ENCODE measurements at places on chromosomes 11 and 22.

DNA sequence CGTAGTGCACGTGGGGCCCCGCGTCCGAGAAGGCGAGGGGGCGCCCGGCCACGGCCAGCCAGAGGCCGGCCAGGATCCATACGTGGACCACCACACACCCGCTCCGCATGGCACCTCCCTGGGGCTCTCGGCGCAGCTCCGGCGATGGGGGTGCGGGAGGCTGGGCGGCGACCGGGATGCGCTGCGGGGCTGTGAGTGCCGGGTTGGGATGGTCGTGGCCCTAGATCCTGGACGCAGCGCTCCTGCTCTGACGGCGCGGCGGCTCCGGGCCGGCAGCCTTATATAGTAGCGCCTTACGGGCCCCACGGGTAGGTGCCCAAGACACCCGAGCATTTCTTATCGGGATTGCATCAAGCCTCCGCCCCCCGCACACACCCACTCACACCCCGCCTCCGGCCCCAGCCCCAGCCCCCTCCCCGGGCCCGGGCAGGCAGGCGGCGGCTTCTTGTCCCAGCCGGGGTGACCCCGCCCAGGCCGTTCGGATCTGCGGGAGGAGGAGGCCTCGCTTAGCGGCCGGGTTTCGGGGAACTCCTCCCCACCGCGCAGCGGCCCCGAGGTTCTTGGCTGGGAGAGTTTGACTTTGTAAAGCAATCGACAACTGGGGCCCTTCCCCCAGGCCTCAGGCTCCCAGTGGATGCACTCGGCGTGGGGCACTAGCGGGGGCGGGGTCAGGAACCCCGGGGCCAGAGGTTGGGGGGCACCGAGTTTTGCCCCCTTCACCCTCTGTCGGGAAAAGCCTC lies at the start of gene FGF19:
Gene FGF19 (minus strand): TSS at position 255 of the 740 bp plus-strand sequence. CDS start 146 bp downstream, at position 109.
- no peak for DNase-seq

- DNase-seq: no peak
These were observed 42.9 kb downstream of the IRAG1 start for GRCh38 chr11:10650630-10651029.

- no peak for DNase-seq
These were observed 41.8 kb downstream of the GALNT18 start for GRCh38 chr11:11580012-11580411.

- DNase-seq: no peak
These were observed 8.7 kb upstream of the LAYN start for GRCh38 chr11:111531687-111532364.

DNA sequence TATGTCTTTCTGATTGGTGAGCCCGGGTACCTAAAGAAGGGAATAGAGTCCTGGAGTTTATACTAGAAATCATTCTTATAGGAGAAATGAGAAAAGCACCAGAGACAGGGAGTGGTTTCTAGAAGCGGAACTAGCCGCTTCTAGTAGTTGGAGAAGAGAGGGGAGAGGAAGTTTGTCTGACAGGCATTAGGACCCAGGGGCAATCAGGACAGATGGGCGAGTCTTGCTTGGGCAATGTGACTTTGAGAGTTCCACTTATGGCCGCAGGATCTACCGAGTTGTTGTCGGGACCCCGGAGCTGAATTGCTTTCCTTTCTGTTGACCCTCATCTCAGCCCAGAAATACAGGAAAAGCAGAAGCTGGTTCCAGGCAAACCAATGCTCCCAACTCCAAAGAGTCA lies 596.8 kb upstream of the CNTN5 start:
- DNase-seq: no peak

DNA sequence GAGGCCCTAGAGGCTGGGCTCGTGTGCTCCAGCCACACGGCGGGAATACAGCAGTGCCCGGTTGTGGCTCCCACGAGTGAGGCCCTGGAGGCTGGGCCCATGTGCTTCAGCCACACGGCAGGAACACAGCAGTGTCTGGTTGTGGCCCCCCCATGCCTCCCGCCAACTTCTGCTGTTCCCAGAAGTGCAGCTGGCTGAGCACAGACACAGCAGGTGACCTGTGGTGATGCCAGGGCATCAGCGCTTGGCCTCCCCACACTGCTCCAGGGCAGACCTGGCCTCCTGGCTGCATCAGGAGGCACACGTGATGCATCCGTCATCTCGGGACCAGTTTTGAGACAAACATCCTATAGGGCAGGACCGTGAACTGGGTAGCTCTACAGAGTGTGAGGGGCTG lies 110.3 kb downstream of the KCNQ1OT1 start:
- no peak for DNase-seq

DNA sequence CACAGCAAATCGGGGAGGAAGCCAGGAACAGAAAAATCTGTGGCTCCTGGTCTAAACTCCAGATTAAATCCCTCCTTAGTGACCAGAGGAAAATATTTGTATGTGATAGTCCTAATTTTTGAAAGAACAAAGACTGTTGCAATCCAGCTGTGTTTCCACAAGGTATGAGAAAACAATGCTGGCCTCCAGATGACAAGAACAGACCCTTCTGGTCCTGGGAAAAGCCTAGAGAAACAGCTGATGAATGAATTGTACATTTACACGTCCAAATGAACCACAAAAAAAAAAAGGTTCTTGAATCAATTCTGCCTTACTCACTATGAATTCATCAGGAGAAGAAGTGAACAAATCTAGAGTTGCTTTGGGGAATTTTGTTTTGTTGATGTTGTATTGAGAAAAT lies 63.7 kb downstream of the ETS1 start:
- no peak for DNase-seq

DNA sequence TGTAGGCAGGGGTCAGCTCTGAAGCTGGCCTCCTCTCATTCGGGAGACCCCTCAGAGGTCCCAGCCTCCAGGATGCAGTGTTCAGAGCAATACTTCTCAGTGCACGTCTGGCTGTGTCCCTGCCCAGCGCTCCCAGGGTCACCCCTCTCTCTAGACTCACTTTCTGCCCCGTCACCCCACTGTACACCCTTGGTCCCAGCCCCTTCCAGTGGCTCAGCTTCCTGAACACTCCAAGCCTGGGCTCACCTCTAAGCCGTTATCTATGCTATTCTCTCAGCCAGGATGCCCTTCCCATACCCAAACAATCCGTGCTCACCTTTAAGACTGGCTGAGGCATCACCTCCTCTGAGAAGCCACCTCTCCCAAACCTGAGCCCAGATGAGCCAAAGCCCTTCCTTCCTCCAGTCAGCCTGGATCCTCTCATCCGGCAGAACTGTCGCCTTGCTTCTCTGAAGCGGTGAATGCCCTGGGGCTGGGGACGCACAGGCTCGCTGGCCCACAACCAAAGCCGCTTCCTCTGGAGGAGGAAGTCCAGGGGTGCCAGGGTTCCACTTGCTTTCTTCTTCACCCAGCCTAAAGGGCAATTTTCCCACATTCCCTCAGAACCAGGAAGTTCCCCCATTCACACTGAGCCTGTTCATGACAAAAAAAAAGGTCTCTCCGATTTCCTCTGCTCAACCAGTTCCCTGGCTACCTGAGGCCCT lies 13.7 kb upstream of the CDKN1C start:
- no peak for DNase-seq

DNA sequence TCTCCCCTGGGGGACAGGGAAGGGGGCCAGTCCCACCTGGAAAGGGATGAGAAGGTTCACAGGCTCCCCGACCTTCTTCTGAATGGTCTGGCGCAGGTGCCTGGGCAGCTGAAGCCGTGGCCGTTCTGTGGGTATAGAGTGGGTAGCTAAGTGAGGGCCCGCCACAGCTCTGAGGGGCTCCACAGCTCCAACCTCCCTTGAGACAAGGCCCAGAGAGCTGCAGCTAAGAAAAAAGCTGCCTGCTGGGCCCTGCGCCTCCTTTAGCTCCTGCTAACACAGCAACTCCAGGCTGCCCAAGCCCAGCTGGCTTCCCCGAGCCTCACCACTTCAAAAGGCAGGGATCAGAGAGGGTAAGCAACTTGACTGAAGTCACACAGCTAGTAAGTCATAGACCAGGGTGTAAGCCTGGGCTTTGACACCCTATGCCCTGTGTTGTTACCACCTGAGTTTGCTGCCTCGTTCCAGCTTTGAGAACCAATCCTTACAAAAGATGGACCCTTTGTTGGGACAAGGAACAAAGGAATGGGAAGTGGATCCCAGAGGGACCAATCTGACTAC lies 18.5 kb downstream of the MYBPC3 start:
- no peak for DNase-seq

GRCh38 chr11:111170761-111171379 lies 74.7 kb upstream of the POU2AF2 start:
- no peak for DNase-seq

DNA sequence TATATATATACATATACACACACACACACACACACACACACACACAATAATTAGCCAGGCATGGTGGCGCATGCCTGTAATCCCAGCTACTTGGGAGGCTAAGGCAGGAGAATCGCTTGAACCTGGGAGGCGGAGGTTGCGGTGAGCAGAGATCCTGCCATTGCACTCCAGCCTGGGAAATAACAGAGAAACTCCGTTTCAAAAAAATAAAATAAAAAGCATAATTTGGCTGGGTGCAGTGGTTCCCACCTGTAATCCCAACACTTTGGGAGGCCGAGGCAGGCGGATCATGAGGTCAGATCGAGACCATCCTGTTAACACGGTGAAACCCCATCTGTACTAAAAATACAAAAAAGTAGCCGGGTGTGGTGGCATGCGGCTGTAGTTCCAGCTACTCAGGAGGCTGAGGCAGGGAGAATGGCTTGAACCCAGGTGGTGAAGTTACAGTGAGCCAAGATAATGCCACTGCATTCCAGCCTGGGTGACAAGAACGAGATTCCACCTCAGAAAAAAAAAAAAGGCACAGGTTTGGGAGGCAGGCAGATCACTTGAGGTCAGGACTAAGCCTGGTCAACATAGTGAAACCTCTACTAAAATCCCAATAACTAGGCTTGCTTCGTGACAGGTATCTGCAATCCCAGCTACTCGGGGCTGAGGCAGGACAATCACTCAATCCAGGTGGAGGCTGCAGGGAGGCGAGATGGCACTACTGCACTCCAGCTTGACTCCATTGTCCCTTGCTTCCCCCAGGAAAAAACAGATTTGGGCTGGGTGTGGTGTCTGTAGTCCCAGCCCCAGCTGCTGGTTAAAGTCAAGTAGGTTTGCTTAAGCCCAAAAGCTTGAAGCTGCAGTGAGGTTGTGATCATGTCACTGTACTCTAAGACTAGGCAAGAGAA lies 11.8 kb upstream of the WDR74 start:
- DNase-seq: no peak

All from T-helper 2 cell (primary cell).